ENCODE measurements at places on chromosomes 2 and 18. TPM values are rescaled to one million over a fixed set of nuclear protein-coding genes. Genes with fewer than 3 reads are reported as not detected.

DNA sequence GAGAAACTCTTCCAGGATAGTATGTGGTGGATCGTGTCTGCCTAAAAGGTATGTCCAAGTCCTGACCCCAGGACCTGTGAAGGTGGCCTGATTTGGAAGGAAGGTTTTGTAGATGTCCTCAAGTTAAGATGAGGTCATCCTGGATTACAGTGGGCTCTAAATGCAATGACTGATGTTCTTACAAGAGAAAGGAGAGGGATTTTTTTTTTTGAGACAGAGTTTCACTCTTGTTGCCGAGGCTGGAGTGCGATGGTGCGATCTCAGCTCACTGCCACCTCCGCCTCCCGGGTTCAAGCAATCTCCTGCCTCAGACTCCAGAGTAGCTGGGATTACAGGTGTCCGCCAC is 19.9 kb downstream of the MBP start:
- no peak for DNase-seq

DNA sequence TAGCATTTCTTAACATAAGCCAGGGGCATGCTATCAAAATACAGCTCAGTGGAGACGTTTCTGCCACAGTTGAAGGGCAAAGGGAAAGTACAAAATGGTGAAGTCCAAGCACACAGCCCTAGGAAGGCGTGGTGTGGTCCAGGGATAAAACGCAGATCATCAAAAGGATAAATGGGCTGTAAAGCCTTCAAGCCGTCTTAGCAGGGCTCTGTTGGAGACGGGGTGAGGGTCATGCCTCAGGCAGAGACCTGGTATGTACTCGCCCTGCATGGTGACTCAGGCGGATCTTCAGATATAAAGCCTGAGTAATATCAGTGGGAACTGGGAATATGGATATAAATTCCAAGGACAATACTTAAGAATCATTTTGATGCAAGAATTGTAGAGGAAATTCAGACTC is 61.2 kb downstream of the NGEF start:
- DNase-seq = no peak

DNA sequence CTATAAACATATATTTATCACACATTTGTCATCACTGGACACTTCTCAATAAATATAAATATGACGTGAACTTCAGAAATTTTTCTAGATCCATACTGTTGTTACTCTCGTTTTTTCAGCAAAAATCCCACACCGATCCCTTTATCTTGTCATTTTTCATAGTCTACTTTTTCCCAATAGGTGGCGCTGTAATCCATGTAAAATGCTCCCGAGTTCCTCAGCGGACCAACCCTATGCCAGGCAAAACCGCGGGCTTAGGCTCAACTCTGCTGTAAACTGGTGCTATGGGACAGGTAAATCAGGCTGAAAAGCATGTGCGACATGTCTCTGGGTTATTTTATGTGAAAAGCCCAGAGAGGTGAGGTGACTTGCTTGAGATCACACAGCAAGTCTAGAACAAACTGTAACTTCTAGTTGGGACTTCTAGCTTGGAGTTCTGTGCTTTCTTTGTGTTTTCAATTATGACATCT is 104.0 kb downstream of the COBLL1 start:
- peak; percentile 53 for DNase-seq

GRCh38 chr2:2192091-2192955 is 138.8 kb downstream of the MYT1L start:
- no peak for DNase-seq

DNA sequence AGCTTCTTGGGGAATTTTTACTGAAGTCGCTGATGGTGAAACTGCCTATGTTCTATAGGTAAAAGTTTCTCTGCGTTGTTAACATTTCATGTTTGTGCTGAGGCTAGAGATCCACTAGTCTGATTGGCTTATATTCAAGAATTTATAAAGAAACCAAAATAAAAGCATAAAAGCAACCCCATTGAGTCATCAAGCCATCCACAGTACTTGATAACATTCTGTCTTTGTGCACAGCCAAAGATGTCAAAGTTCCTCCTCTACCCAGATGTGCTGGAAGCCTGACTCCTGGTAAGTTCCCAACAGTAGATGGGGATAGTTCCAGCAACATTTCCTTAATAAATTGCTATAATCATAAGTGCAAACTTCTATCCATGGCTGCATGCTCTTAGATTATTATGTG is 107.8 kb downstream of the TANC1 start:
- DNase-seq = peak; percentile 59

The FAM124B gene
- not detected for total RNA-seq

GRCh38 chr2:127094509-127095366 is 12.2 kb downstream of the BIN1 start:
- DNase-seq = no peak

The IHH gene
- total RNA-seq = not detected

- DNase-seq = no peak
These were observed 197.6 kb upstream of the CHST9 start for GRCh38 chr18:27382567-27383216.

The ZBTB14 gene
- total RNA-seq = 5.6 TPM

The OST4 gene
- 541 TPM for total RNA-seq

The ESPNL gene
- total RNA-seq = 3.6 TPM

GRCh38 chr2:170180031-170180566 is 2.2 kb downstream of the MYO3B start:
- DNase-seq = no peak

The DSC1 gene
- not detected for total RNA-seq

- DNase-seq = no peak
These were observed 43.3 kb downstream of the FER1L5 start for GRCh38 chr2:96685577-96686459.

DNA sequence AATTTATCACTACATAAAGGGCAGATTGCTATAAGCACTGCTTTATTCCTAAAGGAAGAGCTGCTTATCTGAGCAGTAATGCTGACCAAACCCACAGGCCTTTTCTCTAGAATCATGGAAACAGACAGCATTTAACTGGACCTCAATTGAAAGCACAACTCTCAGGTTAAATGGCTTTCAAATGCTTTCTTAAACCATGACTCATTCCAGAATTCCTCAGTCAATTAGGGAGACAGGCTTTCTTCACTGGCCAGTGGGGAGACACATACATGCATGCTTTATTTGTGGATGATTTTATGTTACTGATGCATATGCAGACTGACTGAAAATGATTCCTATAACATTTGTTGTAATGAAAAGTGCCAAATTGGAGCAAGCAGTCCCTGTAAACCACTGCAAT is 114.6 kb downstream of the ACVR1 start:
- DNase-seq = peak; percentile 71

The REG1B gene
- total RNA-seq = not detected

- DNase-seq = no peak
These were observed 92.9 kb downstream of the ACVR1 start for GRCh38 chr2:157783245-157783644.

DNA sequence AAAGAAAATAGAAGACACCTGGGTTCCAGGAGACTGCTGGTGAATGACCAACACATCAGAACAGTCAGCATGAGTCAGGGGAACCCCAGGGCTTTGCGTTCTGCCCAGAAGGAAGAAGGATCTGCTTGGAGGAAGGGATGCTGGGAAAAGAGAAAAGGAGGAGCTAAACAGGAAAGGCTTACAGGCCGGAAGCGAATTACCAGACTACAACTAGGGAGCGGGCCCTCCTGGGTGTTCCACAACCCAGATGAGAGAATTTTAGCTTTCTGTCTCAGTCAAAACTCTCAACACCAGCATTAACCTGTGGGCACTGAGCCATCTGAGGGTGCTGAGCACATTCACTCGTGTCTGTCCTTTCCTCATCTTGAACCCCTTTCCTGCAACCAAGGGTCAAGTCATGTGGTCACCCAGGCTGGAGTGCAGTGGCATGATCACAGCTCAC is 19.2 kb downstream of the CDC42EP3 start:
- DNase-seq = peak; percentile 95

DNA sequence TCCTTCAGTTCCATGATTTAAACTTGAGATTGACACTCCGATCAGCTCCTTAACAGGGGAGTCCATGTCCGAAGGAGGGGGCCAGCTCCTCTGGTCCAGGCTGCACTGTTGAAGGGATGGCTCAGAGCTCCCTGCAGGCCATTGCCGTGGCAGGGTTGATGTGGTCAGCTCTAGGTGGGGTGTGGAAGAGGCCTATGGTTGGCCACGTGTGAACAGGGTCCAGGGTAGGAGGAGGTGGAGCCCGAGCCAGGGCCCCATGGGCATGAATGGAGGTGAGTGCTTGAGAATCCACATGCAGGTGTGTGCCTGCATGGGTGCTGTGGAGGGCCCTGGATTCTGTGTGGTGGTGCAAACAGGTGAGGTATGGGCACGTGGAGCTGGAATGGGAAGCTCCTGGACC is 1.1 kb downstream of the SPEG start:
- no peak for DNase-seq

DNA sequence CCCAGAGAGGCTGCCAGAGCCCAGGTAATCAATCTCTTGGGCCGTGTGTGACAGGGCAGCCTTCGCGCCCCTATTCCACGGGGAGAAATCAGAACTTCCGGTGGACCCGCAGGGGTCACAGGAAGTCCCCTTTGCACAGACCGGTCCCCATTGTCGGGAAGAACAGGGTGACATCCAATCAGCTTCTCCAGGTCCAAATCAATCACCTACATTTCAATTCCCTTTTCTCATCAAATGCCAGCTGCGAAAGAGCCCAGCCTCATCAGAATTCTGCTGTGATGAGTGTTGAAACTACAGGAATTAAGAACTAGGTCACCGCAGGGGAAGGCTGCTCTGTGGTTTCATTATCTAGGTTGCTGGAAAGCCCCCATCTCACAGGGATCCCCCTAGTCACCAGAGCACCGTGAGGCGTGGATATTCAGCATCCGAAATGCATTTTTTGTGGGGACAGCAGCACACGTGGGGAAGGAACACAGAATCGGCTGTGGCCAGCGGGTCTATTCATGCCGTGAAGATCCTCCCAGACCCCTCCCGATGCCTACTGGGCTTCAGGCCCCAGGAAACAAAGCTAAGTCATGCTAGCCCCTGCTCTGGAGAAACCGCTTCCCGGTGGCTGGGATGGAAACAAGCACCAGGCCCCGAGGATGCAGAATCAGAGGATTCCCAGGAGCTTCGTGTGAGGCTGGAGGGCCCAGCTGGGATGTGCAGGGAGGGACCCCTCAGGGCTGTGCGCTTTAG is 193.7 kb upstream of the ID2 start:
- no peak for DNase-seq

- no peak for DNase-seq
These were observed 1.6 kb downstream of the ATOH8 start for GRCh38 chr2:85755122-85756027.

DNA sequence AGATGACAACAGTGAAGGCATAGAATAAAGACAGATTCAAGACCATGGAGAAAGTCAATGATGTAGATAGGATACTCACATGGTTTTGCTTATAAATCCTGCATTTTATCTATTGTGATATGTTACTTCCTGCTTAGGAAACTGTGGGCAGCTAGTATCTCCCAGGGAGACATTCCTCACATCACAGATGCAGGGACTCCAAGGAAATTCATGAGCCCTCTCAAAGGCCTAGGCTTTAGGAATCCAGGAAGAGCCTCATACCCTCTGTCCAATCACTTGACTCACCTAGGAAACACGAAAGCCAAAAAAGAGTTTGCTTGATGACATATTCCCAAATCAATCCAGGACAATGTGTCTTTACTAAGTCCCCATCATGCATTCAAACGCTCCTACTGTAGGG is 247.8 kb upstream of the KLHL29 start:
- no peak for DNase-seq

- no peak for DNase-seq
These were observed 326.7 kb downstream of the AGAP1 start for GRCh38 chr2:235820571-235820970.

GRCh38 chr2:169172151-169172735 is 102.9 kb downstream of the DHRS9 start:
- DNase-seq = no peak

DNA sequence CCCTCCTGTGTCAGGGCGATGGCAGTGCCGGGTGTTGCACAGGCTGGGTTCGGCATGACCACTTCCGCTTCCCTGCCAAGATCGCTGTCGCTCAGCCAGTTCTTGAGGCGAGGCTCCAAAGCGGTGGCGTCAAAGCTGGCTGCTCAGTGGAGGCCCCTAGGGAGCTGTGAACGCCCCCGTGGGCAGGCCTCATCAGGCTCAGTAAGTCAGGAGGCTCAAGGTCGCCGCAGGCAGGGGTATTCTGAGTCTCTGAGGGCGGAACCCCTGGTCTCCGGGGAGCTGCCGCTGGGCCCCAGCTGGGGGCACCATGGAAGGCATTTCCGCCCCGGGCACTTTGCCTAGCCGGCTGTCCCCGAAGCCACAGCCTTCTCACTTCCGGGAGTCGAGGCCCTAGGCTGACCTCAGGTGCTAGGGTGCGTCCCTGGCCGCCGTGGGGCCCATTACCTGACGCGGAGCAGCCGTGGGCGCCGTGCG is 210.4 kb downstream of the SOCS6 start:
- no peak for DNase-seq

- no peak for DNase-seq
These were observed 289.6 kb downstream of the SOCS6 start for GRCh38 chr18:70578480-70578879.

DNA sequence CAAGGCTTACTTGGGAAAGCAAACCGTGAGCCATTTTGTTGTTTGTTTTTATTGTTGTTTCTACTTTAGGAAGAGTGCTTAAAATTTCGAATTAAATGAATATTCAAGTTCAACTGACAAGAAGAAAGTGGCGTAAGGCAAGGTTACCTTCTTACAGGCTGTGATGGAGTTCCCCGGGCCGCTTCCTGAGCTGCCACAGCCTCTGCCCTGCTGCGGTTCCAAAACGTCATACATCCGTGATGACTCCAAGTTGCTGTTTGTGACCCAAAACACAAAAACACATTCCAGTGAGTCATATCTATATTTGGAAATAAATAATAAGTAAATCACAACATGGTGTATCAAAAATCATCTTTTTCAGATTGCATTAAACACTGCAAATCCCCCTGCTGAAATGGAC is 49.7 kb downstream of the SPHKAP start:
- DNase-seq = no peak

The SNTG2 gene
- total RNA-seq = not detected

DNA sequence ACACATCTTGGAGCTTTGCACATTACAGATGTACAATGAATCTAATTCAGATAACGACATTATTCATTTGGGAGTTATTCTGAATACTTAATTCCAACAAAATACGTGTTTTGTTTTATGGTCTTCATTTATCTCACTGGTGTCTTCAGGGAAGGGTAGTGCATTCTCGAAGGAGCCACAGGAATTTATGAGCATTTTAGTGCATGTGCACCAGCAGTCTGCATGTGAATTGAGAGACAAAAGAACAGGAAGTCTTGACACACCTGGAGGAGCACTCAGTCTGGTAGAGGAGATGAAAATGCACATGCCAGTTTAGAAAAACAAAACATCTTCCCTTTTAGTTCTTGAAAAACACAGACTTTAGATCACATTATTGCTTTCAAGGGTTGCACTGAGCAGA is 228.7 kb downstream of the LRATD1 start:
- DNase-seq = no peak

The RAB6C gene
- not detected for total RNA-seq

GRCh38 chr2:188217264-188217663 is 74.4 kb upstream of the GULP1 start:
- DNase-seq = no peak

All from HFFc6 (cell line).